Stimulated activated CD8-positive, alpha-beta memory T cell treated with anti-CD3 and anti-CD28 coated beads, Interleukin-4, amount 100 ng/mL, for 48 hours (primary cell): ENCODE measurements at places on chromosomes 3 and 15.

- DNase-seq = no peak
Observed at GRCh38 chr3:151305775-151306151, 10.9 kb downstream of the GPR87 start.

GRCh38 chr3:4533489-4534443, 40.6 kb downstream of the ITPR1 start:
- DNase-seq = no peak

DNA sequence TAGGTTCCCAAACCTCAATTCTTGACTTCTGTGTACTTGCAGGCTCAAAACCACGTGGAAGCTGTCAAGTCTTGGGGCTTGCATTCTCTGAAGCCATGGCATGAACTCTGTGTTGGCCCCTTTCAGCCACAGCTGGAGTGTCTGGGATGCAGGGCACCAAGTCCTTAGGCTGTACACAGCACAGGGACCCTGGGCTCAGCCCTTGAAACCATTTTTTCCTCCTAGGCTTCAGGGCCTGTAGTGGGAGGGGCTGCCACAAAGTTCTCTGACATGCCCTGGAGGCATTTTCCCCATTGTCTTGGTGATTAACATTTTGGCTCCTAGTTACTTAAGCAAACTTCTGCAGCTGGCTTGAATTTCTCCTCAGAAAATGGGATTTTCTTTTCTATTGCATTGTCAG, 135.4 kb downstream of the ATG7 start:
- no peak for DNase-seq

GRCh38 chr3:14949126-14949525, 1.7 kb downstream of the NR2C2 start:
- DNase-seq = no peak

DNA sequence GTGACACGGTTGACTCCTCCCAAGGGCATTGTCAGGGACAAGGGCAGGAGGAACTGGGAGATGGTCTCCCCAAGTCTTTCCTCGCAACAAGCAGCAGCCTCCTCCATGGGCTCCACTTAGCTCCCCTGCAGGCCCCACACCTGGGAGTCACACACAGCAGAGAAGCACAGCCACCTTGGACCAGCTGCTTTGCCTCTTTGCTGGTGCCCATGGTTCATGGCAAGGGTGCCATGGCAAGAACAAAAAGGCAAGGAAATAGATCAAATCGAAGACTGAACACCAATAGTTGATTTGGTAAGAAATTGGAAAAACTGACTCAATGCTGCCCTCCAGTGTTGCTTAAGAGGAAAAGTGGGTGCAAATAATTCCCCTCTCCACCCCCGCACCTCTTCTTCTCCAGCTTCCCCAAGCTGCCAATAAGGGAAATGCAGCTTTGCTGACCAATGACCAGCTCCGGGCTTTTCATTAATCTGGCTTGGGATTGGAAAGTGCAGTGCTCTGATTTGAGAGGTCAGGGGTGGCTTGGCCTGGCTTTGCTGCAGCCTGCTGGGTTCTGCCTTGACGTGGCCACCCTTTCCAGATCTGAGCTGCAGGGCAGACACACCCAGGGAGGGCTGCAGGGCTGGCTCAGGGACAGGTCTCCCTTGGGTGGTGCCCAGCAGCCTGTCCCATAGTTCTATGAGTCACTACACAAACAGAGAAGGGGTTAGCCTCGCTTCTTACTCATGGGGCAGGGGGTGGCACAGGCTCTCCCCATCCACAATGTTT, 162.0 kb downstream of the KLF13 start:
- no peak for DNase-seq

GRCh38 chr3:148953094-148953493, 38.2 kb upstream of the GYG1 start:
- no peak for DNase-seq

DNA sequence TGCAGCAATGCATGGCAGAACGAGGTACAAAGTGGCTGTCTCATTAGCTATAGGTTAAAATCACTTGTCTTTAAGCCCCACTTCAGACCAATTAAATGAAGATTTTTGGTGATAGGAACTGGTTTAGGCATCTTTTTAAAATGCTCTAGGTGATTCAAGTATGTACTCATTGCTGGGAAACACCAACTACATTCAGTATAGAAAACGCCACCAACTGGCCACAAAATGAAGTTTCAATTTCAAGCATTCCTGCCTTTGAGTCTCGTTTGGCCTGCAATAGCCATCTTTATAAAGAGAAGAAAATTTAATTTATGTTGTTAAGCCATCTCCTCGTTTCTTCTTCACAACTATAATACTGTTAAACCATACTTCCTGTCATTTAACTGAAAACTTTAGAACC, 587.9 kb downstream of the GBE1 start:
- DNase-seq = no peak

DNA sequence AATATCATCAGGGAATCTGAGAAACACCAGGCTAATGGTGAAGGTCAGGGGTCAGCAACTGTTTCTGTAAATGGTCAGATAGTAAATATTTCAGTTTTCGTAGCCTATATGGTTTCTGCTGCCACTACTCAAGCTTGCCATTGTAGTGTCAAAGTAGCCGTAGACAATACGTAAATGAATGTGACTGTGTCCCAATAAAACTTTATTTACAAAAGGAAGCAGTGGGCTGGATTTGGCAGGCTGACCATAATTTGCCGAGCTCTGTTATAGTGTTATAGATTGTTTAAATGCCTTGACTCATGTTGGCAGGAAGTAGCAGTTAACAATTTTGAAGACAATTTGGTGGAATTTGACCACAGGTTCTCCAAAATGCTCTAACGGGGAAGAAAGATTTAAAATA, 548.2 kb downstream of the FOXP1 start:
- DNase-seq = no peak

DNA sequence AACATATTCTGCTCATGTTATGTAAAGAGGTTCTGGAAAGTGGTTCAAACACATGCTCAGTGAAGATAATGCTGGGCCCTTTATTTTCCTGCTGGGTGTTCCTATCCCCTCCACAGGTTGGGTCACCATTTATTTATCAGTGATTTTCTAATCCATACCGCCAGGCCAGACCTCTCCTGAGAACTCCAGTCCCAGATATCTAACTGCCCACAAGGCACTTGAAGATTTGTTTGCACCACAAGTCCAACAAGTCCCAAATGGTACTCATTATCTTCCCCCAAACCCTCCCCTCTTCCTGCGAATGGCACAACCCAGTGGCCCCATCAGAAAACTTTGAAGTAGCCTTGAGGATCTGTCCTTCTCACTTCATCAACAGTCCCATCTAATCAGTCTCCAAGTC, 5.4 kb downstream of the COL6A6 start:
- DNase-seq = no peak

GRCh38 chr3:108031895-108032294, 58.9 kb downstream of the CD47 start:
- no peak for DNase-seq

DNA sequence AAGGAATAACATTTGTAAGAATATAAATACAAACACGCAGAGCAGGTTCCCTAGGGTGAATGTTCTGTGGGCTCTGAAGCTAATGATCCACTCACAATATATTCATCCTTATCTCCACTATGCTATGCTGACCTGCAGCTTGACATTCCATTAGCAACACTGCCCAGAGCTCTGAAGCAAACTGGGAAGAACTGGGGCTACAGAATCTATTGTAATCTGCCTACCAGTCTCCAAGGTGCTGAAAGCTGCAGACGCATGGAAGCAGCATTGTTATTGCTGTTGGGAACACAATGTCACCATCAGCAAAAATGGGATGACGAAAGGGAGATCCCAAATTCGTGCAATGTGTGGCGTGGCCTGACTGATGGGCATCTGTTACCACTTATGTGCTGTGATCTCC, 316.7 kb upstream of the RORA start:
- DNase-seq = no peak

DNA sequence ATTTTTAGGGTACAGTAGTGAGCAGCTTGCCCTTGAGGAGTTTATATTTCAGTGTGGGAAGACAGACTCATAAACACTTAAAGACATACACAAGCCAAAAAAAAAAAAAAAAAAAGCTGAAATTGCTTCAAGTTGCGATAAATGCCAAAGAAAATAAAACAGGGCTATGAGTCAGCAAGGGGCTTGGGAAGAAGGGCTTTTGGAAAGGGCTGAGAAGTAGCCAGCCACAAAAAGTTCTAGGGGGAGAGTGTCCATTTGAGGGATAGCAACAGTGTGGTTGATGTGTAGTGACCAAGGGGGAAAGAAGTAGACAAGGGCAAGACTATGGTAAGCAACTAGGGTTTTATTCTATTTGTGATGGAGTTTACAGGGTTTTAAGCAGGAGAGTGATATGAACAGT, 185.5 kb downstream of the ADAMTS9 start:
- DNase-seq = no peak

DNA sequence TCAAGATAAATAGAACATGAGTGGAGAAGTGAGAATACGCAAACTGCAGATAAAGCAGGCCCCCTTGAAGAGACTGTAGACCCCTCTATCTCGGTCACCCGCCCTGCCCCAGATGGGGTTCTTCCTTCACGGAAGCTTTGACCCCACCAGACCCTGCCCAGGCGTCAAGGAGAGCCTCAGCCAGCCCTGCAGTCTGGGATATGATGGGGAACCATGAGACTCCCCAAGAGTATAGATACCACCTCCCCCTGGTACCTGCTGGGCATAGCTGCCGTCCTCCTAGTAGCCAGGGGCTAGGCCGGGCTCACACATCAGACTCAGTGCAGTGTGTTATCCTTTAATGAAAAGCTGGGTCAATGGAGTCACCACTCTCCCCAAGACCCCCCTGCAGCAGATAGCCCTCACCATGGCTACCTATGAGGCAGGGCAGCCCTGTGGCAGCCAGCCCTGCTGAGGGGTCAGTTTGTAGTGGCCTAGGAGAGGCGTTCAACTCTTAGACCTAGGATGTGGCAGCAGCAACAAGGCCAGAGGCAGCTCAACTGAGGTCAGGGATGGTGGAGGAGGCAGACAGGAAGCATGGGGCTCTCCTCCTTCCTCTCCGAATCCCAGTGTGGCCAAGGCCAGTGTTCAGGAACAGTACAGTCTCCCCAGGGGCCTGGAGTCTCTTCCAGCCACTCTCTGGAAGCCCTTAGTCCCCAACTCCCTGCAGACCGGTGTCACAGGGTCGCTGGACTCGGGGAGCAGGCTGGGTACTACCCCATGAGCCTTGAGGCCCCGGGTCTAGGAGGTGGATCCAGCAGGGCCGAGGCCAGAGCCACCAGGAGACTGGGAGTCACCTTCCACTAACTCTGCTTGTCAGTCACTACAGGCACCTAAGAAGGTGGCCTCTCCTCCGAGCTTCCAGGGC, 26.1 kb downstream of the PLXNB1 start:
- DNase-seq = peak; percentile 18

DNA sequence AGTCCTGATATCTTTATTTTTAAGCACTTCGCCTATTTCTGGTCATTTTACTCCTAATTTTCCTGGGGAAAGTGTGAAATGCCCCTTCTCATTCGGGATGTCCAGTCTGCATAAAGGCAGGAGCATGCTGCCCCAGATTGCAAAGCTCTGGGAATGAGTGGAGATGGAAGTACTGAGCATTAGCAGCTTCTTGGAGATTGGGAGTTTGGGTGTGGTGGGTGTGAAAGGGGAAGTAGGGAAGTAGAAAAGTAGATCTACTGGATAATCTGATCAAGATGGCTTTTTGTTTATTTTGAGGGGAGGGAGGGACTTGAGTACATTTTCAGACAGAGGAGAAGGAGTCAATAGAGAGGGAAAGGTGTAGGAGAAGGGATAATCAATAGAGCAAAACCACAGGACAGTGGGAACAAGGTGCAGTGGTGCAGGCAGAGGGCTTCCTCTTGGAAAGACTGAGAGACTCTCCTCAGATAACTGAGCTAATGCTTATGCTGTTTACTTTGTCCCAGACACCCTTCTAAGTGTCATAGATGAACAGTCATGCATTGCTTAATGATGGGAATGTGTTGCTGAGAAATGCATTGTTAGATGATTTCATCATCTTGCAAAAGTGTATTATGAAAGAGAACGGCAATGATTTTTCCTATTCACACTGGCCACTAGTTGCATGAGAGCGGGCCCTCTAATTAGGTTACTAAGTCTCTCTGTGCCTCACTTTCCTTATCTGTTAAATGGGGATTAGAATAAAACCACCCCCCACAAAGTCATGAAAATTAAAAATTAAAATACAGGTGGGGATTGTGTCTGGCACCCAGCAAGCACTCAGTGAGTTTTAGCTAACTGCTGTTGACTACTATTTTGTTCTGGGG, 45.5 kb downstream of the PHLDB2 start:
- DNase-seq = no peak
